ENCODE measurements at places on chromosomes 3 and 15. TPM values are rescaled to one million over a fixed set of nuclear protein-coding genes. Genes with fewer than 3 reads are reported as not detected.
A peak's percentile ranks its signal among the peaks of the same experiment; 100 is the strongest.

- no peak for DNase-seq
These were observed 51.4 kb downstream of the HSPBAP1 start for GRCh38 chr3:122742234-122742633.

DNA sequence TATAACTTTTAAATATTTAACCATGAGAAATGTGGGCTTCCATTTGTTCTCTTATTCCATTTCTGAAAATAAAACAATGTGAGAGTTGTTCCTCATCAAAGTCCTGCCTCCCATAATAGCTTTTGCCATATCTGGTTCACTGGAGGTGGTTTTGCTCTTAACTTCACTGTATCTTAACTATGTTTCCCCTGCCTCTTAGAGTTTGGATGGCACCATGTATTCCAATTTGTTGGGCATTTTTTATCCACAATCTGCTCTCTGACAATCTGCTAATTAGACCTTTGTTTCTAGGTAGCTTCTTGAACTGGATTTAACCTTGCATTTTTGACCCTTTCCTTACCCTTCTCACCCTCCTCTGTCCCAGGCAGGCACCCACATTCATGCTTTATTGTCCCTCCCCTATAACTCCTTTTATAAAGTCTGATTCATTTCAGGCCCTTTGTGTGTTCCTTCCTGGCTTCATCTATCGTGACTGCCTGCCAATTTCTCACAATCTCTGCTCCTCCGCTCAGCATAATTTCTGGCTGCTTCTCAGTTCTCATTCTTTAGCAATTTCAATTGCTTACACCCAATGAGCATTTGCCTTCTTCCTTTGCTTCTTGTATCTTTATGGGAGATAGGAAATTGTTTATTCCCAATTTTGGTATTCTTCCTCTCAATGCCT, 144.2 kb upstream of the ARHGEF26 start:
- peak; percentile 67 for DNase-seq

DNA sequence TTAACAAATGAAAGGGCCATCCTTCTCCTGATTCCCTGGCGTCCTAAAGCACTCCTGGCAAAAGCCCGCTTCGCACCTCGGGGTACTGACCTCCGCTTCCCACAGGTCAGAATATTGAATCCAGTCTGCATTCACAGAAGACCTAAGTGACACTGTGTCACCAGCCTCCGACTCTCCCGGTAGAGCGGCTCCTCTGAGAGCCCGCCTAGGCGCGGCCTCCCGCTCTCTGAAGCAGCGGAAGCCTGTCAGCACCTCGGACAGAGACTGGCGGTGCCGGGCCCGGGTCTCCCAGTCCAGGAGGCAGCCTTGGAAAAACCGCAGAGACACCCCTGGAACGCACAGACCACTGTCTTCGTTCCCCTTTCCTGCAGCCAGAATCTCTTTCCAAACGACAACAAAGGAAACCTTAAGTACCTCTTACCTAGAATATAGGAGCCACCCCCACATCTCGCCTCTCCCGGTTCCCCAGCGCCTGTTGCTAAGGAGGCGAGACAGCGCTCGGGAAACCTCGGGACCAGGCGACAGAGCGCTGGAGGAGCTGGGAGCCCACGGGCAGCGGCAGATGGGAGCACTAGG, 1.2 kb downstream of the GABRB3 start:
- no peak for DNase-seq

DNA sequence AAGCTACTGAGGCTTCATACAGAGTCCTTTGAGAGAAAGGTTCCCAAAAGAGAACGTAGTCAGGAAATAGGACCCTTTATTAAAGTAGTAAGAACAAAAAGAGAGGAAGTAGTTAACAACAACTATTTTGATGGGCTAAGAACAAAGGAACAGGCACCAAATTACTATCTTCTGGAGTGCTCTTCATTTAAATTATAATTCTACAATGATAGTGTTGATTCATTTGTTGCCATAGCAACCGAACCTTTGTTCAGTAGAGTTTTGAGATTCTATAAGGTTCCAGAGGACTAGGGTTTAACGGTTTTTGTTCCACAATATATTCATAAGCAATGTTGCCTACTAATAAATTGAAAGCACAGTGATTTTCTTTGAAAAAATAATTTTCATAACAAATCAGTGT, 78.8 kb downstream of the CMSS1 start:
- DNase-seq: no peak

- DNase-seq: peak; percentile 15
These were observed 666 bp downstream of the SNX33 start for GRCh38 chr15:75648156-75649000.

- no peak for DNase-seq
These were observed 130.5 kb downstream of the KLF13 start for GRCh38 chr15:31457161-31457560.

DNA sequence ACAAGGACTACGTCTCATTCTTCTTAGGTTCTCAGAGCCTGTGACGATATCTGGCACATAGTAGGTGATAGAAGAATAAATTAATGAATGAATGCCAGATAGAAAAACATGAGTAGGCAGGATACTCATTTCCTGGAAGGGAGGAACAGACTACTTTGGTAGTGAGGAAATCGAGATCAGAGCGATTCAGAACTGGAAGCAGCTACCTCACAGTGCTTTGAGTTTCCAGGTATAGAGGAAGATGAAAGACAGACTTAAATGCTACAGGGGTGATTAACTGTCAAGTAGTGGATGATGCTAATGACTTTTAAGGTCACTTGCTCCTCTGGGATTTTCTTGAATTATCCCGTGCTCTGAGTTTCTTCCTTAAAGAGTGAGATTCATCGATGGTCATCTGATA, 951.5 kb upstream of the CFAP20DC start:
- no peak for DNase-seq

- DNase-seq: no peak
These were observed 84.2 kb downstream of the SEMA6D start for GRCh38 chr15:47801522-47801921.

DNA sequence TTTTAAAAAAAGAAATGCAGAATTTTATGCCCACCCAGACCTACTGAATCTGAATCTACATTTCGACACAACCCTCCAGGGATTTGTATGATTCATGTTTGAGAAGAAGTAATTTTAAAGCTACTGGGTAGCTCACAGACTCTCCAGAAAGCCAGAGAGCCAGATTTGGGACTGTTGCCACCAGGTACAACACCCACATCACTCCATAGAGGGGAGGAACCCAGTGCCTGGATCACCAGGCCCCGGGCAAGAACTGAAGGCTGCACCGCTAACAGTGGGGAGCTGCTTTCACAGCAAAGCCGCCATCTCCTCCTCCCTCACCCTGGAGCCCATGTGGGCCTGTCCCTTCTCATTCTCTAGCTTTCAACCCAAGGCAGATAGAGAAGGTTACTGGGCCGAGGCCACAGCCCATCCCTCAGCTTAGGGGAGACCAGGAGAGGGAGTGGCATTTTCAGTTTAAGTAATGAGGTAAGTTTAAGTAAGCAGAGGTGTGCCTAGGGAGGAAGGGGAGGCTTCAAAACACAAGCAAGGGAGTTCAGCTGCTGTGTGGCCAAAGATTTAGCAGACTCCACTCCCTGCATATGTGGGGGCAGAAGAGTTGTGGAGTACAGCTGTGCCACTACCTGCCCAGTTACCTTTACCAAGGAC, 109.8 kb downstream of the IL12A start:
- no peak for DNase-seq

DNA sequence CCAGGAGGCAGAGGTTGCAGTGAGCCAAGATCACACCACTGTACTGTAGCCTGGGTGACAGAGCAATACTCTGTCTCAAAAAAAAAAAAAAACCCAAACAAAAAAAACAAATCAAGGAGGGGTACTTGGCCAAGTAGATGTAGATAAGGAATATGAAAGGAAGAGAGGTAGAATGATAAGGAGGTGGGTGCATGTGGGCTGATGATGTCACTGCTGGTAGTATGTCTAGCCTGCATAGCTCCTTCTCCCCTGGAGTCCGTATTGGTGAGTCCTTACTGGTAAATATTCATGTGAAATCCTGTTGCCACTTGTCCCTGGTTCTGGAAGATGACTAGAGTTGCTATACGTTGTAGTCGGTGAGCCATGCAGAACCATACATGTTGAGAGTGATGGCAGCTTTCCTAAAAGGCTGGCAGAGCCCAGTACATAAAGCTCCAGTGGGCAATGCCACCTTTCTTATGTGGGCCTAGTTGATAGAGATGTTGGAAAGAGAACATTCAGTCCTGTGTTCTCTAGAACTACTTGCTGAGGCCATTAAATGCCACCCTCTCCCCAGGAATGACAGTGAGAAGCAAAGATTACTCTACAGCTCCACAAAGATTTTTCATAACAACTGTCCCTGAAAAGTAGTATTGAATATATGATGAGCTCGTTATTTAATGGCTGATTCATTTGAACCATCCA, 11.0 kb downstream of the KAT2B start:
- no peak for DNase-seq

GRCh38 chr3:127986803-127987202, 65.4 kb upstream of the SEC61A1 start:
- no peak for DNase-seq

The MFGE8 gene
- 356 TPM for polyA plus RNA-seq

Measured in urinary bladder (tissue), 4 donors.